ENCODE measurements at places on chromosomes 6 and 20. TPM values are rescaled to one million over a fixed set of nuclear protein-coding genes. Genes with fewer than 3 reads are reported as not detected.

Gene THBS2
- 1,449 TPM for total RNA-seq

Gene BMP5
- total RNA-seq, result not detected

Gene GSTA1
- not detected for total RNA-seq

Gene FAM83B
- not detected for total RNA-seq

Gene GATA5
- total RNA-seq, result not detected

Gene PLA2G7
- not detected for total RNA-seq

Gene SIRPB1
- 2.1 TPM for total RNA-seq

Gene OPN5
- total RNA-seq, result not detected

Gene SIRPG
- total RNA-seq, result not detected

Gene CRISP2
- total RNA-seq, result not detected

Gene SAPCD1
- total RNA-seq, result 1.2 TPM

Gene FAM217A
- not detected for total RNA-seq

Gene RBM24
- total RNA-seq, result 16.2 TPM

Gene LY6G6C
- total RNA-seq, result not detected

Gene ENTPD6
- 51.1 TPM for total RNA-seq

Gene TXLNB
- total RNA-seq, result 0.05 TPM

Gene HECA
- 8.9 TPM for total RNA-seq

Gene BAG2
- 32.1 TPM for total RNA-seq

Gene HLA-DQB1
- not detected for total RNA-seq

Gene CAP2
- 27.6 TPM for total RNA-seq

Gene CALHM4
- total RNA-seq, result not detected

Gene MUCL3
- total RNA-seq, result not detected

Gene RARS2
- total RNA-seq, result 48.9 TPM

Gene CTCFL
- not detected for total RNA-seq

Gene BEND3
- 5.5 TPM for total RNA-seq

Gene CEP250
- total RNA-seq, result 50.5 TPM

Gene FLRT3
- 24.3 TPM for total RNA-seq

Gene DTD1
- total RNA-seq, result 78.3 TPM

Gene RAMACL
- total RNA-seq, result 0.74 TPM

Gene TRIM31
- total RNA-seq, result not detected

Gene DEFB132
- not detected for total RNA-seq

Gene BMP6
- 2.1 TPM for total RNA-seq

Gene MYCT1
- 0.46 TPM for total RNA-seq

Gene RBBP8NL
- total RNA-seq, result not detected

Gene C6orf163
- 0.59 TPM for total RNA-seq

Gene SIRPB2
- not detected for total RNA-seq

Gene GLP1R
- not detected for total RNA-seq

Gene CLPSL1
- total RNA-seq, result not detected

Gene CCN2
- total RNA-seq, result 176 TPM

Gene NNAT
- 0.42 TPM for total RNA-seq

Gene MICB
- 6.5 TPM for total RNA-seq

Gene MCCD1
- not detected for total RNA-seq

Gene TINAG
- total RNA-seq, result not detected

Gene PM20D2
- total RNA-seq, result 2.1 TPM

Gene TGM2
- total RNA-seq, result 2,042 TPM

Gene ZNF165
- 0.30 TPM for total RNA-seq

Gene PI16
- total RNA-seq, result 0.59 TPM

Gene CST2
- not detected for total RNA-seq

Gene RALGAPB
- 38.1 TPM for total RNA-seq

Gene ARFGEF3
- total RNA-seq, result 1.1 TPM

Gene EMILIN3
- total RNA-seq, result not detected

Gene MRPL14
- 28.6 TPM for total RNA-seq

Gene CST7
- not detected for total RNA-seq
